ENCODE measurements at places on chromosomes 1 and 21.

GRCh38 chr1:11749203-11749689 lies 12.7 kb upstream of the C1orf167 start:
- DNase-seq, result peak; percentile 70

DNA sequence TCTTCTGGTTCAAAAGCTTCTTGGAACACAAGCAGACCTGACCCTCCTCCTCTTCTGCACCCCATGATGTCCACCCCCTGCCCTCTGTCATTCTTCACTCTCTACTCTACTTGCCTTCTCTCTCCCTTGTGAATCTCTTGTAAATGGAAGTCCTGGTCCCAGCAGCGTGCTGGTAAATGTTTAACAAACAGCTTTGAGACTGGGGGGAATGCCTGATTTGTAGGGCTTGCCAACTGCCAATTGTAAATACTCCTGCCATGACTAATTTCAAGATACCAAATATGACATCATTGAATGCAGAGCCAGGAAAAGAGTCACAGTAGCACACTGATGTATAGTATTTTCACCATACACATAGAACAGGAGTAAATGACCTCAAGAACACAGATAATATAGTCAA lies 40.9 kb upstream of the LRRN2 start:
- DNase-seq, result no peak

DNA sequence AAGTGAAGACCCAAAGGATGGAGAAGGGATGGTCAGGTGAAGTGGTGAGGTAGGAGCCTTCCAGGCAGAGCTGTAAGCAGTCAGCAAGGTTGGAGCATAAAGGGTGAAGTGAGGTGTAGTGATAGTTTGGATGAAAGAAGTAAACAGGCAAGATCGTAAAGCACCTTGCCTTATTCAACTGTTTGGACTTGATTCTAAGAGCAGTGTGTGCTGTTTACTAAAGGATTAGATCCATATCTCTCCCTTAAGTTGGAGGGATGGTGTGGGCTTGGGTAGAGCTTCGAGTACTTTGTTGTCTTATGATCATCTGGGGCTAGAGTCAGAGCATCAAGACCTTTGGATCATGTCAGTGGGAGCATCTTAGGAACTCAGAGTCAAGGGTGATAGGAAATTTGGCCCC lies 39.8 kb upstream of the CD34 start:
- no peak for DNase-seq

DNA sequence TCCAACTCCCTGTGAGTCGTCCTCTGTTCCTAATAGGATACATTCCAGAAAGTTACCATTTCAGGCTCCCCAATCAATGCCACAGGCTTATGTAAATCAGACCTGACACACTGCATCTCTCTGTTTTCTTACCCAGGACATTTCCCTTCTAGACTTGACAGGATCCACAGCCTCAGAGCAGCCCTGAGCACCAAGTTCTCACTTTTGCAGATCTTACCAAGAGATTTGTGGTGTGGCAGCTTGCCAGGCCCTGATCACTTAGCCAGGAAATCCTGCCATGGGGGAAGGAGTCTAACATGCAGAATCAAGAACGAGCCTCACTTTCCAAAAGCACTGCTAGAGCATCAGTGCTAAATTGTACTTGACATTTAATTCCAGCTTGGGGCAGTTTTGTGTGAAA lies 202.9 kb downstream of the TBX15 start:
- no peak for DNase-seq

GRCh38 chr1:212871976-212872375 lies 13.9 kb downstream of the FLVCR1 start:
- no peak for DNase-seq

DNA sequence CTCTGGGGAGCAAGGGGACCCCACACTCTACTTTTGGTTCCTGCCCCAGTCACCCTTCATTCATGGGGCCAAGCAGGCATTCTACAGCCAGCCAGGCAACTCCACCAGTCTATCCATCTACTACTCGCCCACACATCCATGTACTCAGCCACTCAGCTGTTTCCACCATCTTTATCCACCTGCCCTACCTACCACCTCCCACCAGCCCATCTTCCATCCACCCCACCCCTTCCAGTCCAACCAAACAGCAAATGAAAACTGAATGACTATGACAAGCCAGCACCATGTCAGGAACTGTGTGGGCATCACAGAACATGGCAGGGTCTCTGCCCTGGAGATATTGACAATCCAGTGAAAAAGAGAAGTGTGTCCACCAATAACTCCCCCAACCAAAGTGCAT lies 7.9 kb downstream of the LAD1 start:
- no peak for DNase-seq

- DNase-seq, result no peak
Observed at GRCh38 chr1:169086603-169087455, 19.7 kb upstream of the ATP1B1 start.

- no peak for DNase-seq
Observed at GRCh38 chr1:226064816-226065248, 2.3 kb downstream of the H3-3A start.

- no peak for DNase-seq
Observed at GRCh38 chr1:50346621-50347020, 76.6 kb downstream of the DMRTA2 start.

DNA sequence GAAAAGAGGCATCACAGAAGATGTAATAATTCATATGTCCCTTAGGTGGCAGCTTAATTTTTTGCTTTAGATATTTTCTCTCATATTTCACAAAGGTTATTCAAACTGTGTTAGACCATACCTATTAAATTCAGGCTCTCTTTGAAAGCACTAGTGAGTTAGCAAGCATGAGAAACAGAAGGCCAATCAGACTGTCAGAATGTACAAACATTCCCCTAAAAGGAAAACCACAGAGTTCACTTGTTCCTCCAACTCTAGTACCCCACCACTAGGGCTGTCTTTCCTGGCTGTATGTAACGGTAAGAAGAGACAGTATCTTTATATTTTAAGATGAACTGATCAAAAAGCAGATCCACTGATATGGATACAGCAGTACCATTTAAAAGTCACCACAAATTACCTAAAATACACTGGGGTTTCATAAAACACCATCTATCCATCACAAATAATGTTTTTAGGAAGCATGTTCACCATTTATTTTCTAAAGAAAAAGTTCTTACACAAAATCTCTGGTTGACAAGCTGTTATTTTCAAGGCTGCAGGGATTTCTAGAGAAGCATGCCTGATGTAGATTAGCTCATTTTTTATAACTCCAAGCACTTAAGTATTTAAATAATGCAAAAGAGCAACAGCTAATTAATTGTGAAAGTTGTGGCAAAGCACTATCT lies 1.8 kb downstream of the ARPC5 start:
- no peak for DNase-seq

- DNase-seq, result peak; percentile 18
Observed at GRCh38 chr1:26536521-26536920, 7.0 kb downstream of the RPS6KA1 start.

GRCh38 chr1:42172381-42173133 lies 8.0 kb upstream of the GUCA2A start:
- no peak for DNase-seq

GRCh38 chr1:157485793-157486192 lies 66.5 kb downstream of the FCRL5 start:
- no peak for DNase-seq

- no peak for DNase-seq
Observed at GRCh38 chr1:23448846-23449245, 24.3 kb upstream of the TCEA3 start.

- no peak for DNase-seq
Observed at GRCh38 chr1:54325703-54326461, 80.3 kb downstream of the SSBP3 start.

- DNase-seq, result no peak
Observed at GRCh38 chr1:7471836-7472235, 299.3 kb upstream of the VAMP3 start.

DNA sequence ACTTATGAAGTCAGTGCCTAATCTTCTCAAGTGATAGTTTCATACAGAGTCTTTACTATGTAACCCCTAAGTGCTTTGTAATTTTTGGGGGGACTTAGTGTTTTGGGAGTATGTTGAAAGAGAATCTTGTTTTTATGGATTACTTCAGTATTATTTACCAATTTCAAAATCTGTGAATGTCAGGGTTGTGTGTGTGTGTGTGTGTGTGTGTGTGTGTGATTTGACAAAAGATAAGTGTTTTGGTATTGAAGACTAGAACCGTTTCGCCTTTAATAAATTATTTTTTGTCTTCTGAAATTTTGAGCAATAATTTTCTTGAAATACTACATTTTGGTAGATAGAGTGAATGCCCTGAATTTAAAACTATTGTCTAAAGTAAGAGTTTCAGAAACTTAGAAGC lies 5.8 kb downstream of the MAGI3 start:
- no peak for DNase-seq

GRCh38 chr1:107623431-107623830 lies 341.5 kb downstream of the VAV3 start:
- DNase-seq, result no peak

GRCh38 chr21:39481886-39482285 lies 30.1 kb downstream of the SH3BGR start:
- no peak for DNase-seq

DNA sequence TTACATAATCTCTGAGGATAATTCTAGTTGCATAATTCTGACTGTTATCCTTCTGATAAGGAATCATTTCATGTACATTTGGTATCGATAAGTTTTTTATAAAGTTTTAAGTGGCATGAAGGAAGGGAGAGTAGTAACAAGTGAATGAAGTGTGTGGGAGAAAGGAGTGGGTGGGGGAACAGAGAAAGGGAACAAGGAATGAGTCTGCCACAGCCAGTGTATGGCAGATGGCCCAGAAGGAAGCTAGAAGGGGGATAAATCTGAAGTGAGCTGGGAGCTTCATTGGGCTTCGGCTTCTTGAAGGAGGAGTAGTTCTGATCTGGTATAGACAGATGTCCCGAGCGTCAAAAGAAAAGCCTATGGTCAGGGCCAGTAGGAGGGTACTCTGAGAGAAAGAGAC lies 18.6 kb downstream of the ZBTB40 start:
- no peak for DNase-seq

DNA sequence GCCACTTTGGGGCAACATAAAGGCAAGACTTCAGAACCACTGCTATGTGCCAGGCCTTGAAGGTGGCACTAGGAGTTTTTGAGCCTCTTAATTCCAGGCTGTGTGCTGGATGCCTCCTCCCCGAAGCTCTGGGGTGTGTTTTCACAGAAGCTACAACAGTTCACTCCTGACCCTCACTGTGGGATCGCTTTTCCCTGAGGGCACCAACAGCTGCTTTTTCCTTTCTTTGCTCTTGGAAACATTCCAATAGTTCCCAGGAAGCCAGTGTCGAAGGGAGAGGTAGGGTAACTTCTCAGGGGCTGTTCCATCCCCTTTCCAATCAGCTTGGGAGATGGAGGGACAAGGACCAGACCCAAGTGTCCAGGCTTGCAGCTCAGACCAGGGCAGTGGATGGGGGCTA lies 153.4 kb downstream of the C1orf94 start:
- DNase-seq, result no peak

- DNase-seq, result no peak
Observed at GRCh38 chr1:236149696-236150228, 7.4 kb downstream of the GPR137B start.

GRCh38 chr1:203954788-203955552 lies 93.6 kb downstream of the SNRPE start:
- DNase-seq, result no peak

DNA sequence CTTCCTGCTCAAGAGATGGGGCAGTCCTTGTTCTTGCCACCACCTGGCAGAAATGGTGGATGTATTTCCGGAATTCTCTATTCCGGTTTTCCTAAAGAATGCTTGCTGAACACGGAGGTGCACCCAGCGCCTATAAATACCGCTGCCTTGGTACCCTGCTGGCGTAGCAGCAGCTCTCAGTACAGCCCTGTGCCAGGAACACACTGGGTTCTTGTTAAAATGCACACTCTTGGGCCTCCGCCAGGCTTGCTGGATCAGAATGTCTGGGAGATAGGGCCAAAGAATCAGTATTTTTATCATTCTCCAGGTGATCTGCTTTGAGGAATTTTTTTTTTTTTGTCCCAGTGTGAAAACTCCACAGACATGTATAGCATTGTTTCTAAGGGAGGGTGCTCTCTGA lies 54.2 kb downstream of the IGSF5 start:
- DNase-seq, result no peak

- no peak for DNase-seq
Observed at GRCh38 chr1:241736387-241736786, 84.3 kb downstream of the WDR64 start.
